CD4-positive, alpha-beta T cell treated with Interferon alpha-2 for 1 hour (primary cell): ENCODE measurements at places on chromosomes 6 and 20.
A peak's percentile ranks its signal among the peaks of the same experiment; 100 is the strongest.

- no peak for DNase-seq
Measured at GRCh38 chr20:46196990-46197389, 78.9 kb downstream of the CD40 start.

- no peak for DNase-seq
Measured at GRCh38 chr6:133730881-133731280, 158.0 kb upstream of the TCF21 start.

DNA sequence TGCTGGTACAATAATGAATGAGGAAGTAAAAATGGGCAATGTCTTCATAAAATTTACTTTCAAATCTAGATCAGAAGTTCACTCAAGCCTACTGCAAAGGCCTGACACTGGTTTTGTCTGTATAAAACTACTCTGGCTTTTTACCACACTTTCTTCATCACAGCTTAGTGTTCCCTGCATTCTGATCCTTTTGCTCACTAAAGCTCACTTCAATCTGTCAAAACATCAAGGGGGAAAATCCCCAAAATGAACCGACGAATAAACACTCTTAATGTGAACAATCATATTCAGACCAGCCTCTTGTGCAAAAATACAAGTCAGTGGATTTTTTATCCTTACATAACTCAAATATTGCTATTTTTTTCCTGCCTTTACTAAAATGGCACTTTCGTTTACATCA is 98.5 kb downstream of the PRDM1 start:
- no peak for DNase-seq

GRCh38 chr6:33677143-33677660 is 34.3 kb downstream of the UQCC2 start:
- DNase-seq, result no peak

GRCh38 chr20:58511861-58512260 is 3.3 kb downstream of the APCDD1L start:
- no peak for DNase-seq

DNA sequence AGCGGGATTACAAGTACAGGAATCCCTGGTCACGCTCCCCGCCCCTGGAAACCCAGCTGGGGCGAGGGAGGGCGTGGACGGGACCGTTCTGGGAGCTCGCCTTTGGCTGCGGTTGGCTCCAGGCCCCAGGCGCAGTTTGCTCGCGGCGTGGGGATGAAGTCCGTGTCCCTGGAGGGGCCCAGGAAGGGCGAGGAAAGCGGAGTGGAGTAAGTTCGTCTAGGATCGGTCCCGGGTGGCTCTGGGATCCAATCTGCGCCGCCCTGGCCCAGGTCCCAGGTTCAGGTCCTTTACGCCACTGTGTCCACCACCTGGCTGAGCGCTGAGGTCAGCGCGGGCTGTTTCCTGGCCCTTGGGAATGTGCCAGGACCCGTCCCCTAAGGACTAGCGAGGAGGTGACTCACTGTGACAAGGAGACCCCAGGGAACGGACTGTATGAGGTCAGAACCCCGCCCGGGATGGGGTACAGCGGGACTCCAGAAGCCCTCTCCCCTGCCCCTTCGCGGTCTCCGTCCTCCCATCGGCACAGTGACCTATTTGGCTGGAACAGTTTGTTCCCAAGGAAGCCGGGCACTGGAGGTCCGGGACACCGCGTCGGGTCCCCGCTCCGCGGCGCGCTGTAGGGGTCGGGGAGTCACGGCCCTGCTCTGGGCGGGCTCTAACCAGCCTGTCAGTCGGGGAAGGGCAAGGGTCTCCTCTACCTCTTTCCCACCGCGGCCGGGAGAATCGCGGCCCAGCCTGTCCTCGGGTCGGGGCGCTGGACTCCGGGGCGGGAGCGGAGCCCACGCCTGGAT is 724 bp downstream of the CDKN1A start:
- DNase-seq, result peak; percentile 39

DNA sequence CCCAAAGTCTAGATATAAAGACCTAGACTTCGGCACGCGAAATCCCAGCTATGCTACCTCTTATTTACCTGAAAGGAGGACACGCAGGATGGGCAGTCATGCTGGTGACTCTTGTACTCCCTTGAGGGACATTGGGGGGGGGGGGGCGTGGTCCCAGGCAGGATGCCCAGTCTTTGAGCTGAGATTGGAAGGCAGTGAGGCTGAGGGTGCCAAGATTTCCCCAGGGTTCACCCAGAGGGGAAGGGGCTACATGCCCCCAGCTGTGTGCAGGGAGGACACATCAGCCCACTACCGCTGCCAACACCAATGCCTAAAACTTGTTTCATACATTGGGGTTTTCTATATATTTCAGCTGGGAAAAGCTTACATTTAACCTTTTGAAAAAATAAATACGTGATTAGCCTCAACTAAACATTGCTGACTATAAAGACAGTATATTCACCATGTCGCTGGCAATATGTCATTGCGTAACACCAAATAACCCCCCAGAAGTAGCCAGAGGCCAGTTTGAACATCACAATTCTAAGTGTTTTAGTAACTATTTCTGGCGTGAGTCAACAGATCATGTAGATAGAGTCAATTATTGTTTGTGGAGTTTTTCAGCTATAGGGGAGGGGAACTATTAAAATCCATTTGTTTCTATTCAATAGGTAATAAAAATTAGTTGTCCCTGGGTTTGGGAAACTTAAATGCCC is 21.6 kb downstream of the MGME1 start:
- DNase-seq, result no peak

DNA sequence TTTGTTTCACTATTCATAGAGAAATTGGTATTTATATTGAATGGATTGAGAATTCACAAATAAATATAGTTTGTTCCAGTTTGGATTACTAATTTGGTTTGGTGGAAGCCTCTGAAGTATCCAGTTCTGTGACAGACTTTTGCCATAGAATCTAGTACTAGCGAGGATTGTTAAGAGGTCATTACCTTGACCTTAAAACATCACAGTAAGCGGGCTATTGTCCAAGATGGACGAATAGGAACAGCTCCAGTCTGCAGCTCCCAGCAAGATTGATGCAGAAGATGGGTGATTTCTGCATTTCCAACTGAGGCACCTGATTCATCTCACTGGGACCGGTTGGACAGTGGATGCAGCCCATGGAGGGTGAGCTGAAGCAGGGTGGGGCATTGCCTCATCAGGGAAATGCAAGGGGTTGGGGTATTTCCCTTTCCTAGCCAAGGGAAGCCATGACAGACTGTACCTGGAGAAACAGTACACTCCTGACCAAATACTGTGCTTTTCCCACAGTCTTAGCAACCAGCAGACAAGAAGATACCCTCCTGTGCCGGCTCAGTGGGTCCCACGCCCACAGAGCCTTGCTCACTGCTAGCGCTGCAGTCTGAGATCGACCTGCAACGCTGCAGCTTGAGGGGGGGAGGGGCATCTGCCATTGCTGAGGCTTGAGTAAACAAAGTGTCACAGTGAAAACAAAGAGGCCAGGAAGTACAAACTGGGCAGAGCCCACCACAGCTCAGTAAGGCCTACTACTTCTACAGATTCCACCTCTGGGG is 66.4 kb upstream of the NEDD9 start:
- DNase-seq, result no peak
